ENCODE measurements at places on chromosomes 12 and 14.

GRCh38 chr12:97260786-97261185 lies 201.8 kb upstream of the RMST start:
- no peak for DNase-seq

DNA sequence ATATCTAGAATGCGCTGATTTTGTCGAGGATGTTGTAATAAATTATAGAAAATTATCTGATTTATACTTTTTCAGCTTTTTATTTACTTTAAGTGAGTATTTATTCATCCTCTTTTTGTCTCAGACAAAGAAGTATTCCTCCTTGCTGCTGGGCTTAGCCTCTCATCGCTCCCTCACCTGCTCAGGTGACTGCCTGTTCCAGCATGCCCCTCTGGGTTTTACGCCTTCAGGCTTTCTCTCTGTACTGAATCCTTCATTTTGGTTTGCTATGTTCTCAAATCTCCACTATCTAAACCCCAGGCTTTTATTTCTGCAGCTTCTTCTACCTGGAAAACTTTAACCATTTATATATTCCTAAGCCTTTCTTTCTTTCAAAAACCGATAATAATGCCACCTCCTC lies 1650.9 kb upstream of the SEL1L start:
- no peak for DNase-seq

GRCh38 chr14:71734885-71735284 lies 197.3 kb upstream of the RGS6 start:
- no peak for DNase-seq

GRCh38 chr12:66713984-66714383 lies 35.1 kb upstream of the GRIP1 start:
- DNase-seq, result no peak

DNA sequence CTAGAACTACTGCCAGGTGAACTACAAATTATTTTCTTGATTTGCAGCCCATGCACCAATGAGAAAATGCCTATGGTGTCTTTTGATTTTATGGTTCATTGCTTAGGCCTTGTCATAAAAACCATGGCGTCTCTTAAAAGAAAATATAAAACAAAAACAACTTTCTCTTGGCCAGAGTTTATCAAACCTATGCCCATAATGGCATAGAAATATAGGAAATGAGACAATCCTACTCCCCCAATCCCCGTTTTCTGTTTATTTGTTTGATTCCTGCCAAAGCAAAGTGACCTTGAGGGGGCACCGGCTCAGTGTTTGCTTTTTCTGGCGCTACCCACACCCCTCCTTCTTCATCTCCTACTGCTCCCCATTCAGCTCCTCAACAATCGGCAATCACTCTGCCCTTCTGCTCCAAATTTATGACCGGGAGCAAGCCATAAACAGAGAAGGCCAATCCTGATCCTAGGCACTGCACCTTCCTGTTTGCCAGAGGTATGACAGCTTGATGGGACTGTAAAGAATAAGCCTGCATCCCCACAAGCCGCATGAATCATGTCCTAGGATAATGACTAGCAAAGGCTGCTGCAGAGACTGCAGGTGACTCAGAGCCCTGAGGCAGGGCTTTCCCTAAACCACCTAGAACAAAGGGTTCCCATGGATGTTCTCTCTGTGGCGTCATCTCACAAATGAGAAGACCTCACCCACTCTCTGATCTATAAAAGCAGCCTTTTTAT lies 874.9 kb downstream of the NRXN3 start:
- DNase-seq, result peak; percentile 98

DNA sequence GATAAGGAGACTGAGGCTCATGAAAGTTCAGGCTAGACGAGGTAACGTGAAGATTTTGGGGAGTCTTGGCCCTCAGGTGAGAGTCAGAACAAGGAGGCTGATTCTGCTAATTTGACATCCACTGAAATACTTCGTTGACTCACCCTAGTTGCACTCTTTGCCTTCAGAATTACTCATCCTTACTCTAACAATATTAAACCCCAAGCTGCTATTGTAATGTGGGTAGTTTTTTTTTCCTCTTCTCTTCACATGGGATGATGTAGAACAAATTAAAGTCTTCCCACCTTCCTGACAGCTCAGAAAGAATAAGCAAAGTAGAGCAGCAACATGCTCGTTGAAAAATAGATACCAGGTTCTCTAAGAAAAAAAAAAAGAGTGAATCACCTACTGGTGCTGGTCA lies 22.0 kb upstream of the SRRM4 start:
- DNase-seq, result no peak

- no peak for DNase-seq
Measured at GRCh38 chr14:96757456-96757855, 39.7 kb upstream of the VRK1 start.

All from mammary epithelial cell (primary cell).